Right ventricle myocardium inferior (tissue), 1 donor: ENCODE measurements at places on chromosomes 13 and 19.

DNA sequence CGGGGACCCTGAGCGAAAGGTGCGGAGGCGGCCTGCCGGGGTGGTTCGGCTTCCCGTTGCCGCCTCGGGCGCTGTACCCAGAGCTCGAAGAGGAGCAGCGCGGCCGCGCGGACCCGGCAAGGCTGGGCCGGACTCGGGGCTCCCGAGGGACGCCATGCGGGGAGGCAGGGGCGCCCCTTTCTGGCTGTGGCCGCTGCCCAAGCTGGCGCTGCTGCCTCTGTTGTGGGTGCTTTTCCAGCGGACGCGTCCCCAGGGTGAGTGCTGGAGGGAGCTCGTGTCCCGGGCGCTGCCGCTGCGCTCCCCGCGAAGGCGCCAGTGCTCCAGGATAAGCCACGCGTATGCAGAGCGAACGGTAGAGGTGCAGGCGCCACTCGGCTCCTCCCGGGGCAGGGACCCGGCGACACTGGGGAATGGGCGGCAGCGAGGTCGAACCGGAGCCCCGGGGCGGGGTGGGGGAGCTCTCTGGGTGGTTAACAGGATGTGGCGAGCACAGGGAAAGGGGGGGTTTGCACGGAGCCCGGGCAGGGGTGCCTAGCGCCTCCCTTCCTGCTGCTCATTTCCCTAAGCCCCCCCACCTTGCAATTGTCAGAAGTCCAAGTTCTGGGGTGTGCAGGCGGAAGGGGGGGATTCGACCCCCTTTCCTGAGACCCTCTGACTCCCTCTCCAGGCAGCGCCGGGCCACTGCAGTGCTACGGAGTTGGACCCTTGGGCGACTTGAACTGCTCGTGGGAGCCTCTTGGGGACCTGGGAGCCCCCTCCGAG is at the start of gene IL27RA:
Gene IL27RA (plus strand): TSS at position 44 of the 762 bp plus-strand sequence. CDS start 111 bp downstream, at position 155.
- peak; percentile 86 for DNase-seq

DNA sequence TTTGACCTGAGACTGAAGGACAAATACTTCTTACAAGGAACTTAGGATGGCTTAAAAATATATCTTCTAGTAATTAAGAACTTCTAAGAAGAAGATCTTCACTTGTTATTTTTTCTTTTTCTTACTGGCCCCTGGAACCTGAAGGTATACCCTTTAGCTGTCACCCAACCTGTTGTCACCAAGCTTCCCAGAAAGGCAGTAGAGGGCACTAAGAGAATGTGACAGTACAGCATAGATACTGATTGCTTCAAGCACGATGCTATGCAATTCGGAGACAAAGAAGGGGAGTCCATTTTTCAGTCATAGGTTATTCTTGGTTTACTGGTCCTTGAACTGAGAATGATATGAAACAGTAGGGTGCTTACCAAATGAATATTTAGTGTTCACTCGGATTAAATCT is 208.3 kb upstream of the PCDH9 start:
- no peak for DNase-seq

DNA sequence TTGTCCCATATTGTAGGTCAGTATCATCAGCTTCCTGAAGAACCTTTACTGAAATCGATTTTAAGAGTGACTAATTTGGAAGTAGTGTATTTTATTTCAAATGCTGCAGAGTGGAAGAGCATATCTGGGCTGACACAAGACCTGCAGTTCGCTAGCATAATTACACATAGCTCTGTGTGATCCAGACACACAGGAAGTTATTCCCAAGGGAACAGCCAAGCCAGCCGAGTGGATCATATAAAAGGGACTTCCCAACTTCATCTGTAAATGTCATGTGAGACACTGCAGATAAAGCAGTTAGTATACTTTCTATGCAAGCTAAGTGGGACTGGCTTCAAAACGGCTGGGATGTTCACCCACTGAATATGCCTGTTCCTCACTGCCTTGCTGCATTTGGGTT is 760.4 kb downstream of the SLITRK1 start:
- DNase-seq: no peak

GRCh38 chr19:7393939-7394730 is 45.4 kb downstream of the ARHGEF18 start:
- no peak for DNase-seq

- no peak for DNase-seq
Measured at GRCh38 chr13:104483631-104484030, 1417.4 kb upstream of the SLC10A2 start.

GRCh38 chr19:55486971-55487923 is 989 bp upstream of the SSC5D start:
- DNase-seq: peak; percentile 81

- DNase-seq: peak; percentile 91
Measured at GRCh38 chr19:45693106-45693788, 781 bp downstream of the QPCTL start.

DNA sequence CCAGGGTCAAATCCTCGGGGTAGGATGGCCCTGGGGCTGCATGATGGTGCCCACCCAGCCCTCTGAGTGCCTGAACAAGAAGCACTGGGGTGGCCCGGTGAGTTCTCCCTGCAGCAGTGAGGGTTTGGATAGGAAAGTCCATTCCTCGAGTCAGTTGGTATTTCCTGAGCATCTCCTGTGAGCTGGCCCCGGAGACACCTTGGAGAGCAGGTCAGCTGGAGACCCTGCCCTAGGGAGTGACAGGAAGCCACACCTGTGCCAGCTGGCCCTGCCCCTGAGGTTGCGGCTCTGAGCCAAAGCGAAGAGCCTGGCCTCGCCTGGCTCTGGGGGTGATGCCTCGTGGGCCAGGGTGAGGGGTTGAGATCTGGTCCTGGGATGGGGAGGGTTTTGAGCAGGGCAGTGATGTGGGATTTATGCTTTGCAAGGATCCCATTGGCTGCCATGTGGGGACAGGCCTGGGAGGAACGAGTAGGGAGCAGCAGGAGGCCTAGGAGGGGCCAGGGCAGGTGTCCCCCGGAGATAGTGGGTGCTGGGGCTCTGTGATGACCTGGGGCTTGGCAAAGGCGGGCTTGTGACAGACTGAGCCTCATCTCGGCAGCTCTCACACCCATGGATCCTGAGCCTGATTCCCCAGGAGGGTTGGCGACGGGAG is 16.0 kb downstream of the CRTC1 start:
- no peak for DNase-seq

GRCh38 chr13:27172495-27172842 is 858 bp upstream of the USP12 start:
- no peak for DNase-seq

DNA sequence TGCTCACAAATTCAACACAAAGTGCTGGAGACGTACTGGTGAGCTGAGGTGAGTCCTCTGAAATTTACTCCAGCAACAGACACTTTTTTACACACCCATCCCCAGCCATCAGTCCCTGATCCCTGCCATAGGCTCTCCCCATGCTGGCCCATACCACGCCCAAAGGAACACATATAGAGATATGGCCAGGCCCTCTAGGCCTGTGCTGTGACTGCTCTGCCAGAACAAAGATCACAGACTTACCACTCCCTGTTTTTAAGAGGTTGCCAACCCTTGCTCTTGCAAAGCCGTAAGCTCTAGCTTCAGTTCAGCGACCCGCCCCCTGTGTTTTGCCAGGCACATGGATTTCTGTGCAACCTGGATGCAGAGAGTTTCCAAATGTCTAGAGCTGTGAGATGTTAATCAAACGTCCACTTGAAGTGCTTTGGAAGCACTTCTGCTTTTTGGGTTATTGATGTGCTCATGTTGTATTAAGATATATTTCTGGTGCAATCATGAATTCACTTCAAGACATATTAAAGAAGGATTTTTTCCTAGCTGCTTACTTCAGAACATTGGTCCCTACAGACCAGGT is 59.7 kb downstream of the DLEU7 start:
- DNase-seq: no peak

DNA sequence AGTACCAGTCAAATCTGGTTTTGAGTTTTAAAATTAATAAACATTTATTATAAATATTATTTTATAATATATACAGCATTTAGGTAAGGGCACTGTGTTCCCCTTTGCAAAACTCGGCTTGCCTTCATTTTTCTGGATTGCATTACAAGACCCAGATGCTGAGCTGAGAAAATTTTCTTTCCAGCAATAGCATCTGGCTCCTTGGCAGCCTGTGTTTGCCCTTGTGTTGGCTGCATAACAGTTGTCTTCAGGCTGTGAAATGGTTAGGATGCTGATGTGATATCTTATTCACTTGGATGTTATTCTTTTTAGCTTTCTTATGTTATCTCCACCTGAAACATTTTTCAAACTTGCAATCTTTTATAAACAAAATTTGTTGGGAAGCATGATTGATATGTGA is 784.4 kb downstream of the DACH1 start:
- no peak for DNase-seq

DNA sequence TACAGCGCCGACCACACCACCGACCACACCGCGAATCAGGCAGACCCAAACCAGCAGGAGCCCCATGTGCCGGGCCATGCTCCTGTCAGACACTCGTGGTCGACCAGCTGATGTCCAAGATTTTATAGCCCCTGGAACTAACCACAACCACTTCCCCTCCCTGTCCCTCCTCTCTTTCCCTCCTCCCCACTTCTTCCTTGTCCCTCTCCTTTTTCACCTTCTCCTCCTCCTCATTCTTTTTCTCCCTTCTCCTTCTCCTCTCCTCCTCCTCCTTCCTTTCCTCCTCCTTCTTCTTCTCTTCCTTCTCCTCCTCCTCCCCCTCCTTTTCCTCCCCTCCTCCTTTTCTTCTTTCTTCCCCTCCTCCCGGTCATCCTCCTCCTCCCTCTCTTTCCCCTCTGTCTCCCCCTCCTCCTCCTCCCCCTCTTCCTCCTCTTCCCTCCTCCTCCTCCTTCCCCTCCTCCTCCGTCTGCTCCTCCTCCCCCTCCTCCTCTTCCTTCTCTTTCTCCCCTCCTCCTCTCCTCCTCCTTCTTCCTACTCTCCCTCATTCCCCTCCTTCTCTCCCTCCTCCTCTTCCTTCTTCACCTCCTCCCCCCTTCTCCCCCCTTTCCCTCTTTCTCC is 670 bp downstream of the BSPH1 start:
- no peak for DNase-seq

GRCh38 chr13:113632706-113633484 is 25.1 kb downstream of the ATP4B start:
- DNase-seq: no peak

- no peak for DNase-seq
Measured at GRCh38 chr13:106100171-106100919, 435.1 kb downstream of the EFNB2 start.

- no peak for DNase-seq
Measured at GRCh38 chr13:110589793-110590390, 25.5 kb upstream of the NAXD start.

GRCh38 chr19:17358395-17358794 is 18.7 kb downstream of the PLVAP start:
- DNase-seq: no peak

GRCh38 chr19:17058236-17058635 is 17.0 kb downstream of the HAUS8 start:
- no peak for DNase-seq

DNA sequence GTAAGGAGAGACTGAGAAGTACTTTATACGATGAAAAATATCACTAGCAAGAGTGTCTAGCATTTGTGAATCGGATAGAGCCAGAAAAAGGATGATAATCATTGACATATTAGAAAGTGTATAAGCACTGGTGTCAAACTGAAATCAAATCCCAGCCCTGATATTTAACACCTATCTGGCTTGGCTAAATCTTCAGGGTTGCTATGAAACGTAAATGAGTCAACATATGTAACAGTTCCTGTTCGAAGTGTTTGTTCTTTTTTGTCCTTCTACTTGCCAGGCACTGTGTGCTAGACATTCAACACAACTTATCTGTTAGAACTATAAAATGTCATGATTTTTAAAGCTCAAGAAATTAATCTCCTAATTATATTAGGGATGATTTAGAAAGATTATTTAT is 40.8 kb downstream of the SERPINE3 start:
- DNase-seq: no peak

GRCh38 chr13:49403996-49404702 is 39.7 kb downstream of the CAB39L start:
- no peak for DNase-seq

DNA sequence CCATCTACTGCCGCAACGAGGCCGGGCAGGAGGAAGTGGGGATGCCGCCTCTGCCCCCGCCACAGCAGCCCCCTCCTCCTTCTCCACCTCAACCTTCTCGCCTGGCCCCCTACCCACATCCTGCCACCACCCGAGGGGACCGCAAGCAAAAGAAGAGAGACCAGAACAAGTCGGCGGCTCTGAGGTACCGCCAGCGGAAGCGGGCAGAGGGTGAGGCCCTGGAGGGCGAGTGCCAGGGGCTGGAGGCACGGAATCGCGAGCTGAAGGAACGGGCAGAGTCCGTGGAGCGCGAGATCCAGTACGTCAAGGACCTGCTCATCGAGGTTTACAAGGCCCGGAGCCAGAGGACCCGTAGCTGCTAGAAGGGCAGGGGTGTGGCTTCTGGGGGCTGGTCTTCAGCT is 3.4 kb upstream of the NUP62 start:
- no peak for DNase-seq

DNA sequence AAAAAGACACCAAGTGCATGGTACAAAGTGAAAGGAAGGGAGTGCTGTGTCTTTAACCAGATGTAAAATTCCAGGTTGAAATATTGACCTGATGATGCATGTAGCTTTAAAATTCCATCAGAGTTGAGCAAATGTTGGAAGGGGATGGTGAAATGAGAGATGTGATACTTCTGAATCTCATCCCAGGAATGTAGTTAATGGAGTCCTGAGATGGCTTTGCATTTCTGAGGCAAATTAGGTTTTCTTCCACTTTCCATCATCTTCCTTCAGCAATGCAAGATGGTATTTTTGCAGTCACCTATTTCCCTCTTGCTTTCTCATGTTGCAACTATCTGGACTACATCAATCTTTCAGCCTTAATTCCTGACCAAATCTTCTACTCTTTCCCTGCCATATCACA is 194.1 kb upstream of the MIR17HG start:
- DNase-seq: no peak

DNA sequence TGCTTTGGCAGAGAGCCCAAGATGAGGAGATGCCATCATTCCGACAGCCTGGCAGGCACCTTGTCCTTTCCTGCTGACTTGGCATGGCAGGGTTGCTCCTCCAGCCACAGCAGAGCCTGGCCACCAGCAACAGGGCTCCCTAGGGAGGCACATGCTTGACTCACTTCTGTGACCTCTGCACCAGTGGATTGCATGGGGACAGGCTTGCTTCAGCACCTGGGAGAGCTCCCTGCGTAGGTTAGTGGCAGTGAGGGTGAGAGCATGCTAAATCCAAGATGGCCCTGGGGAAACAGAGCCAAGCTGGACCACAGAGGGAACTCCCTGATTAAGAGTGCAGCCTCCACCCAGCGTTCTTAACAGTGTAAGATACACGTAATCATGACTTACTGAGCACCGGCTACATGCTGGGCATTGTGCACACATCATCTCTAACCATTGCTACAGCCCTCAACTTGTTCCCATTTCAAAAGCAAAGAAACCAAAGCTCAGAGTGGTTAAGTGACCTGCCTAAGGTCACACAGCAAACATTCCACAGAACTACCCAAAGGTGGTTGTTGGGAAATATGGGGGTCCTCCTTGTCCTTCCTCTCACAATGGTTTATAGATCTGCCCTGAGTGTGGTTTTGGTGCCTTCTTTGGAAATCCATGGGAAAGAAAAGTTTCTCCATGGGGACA is 116.6 kb upstream of the UQCRFS1 start:
- DNase-seq: no peak

- DNase-seq: no peak
Measured at GRCh38 chr13:32300920-32301319, 14.2 kb downstream of the ZAR1L start.

- DNase-seq: no peak
Measured at GRCh38 chr13:49071341-49071937, 95.7 kb downstream of the FNDC3A start.

GRCh38 chr13:49314344-49314882 is 66.7 kb downstream of the CDADC1 start:
- DNase-seq: no peak
